ENCODE measurements at places on chromosomes 1 and 21.

GRCh38 chr1:234150892-234151291 lies 222.4 kb upstream of the COA6 start:
- no peak for DNase-seq

DNA sequence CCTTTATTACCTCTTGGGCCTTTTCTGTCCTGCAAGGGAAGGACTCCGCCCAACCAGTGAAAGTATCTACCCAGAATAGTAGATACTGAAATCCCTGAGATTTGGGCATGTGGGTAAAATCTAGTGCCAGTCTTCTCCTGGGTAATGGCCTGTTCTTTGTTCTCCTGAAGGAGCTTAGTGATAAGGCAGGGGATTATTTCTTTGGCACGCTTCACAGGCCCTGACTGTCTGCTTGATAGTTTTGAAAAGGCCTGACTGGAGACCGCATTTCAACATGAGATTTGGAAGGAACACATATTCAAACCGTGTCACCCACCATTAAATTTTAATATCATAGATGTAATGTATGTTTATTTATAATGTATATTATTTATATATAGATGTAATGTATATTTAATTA lies 48.9 kb downstream of the RASAL2 start:
- DNase-seq = no peak

DNA sequence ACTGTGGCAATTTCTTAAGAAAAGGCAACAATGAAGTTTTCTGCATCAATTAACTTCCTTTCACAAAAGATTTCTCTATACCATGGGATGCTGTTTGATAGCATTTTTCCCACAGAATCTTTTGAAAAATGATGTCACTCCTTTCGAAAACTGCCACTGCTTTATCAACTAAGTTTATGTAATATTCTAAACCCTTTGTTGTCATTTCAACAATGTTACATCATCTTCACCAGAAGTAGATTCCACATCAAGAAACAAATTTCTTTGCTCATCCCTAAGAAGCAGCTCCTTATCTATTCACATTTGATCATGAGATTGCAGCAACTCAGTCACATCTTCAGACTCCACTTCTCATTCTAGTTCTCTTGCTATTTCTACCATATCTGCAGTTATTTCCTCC lies 116.1 kb upstream of the KCND3 start:
- DNase-seq = no peak

- DNase-seq = peak; percentile 73
Observed at GRCh38 chr1:12191242-12192032, 24.6 kb downstream of the TNFRSF1B start.

- DNase-seq = no peak
Observed at GRCh38 chr1:11912000-11912399, 14.2 kb downstream of the KIAA2013 start.

DNA sequence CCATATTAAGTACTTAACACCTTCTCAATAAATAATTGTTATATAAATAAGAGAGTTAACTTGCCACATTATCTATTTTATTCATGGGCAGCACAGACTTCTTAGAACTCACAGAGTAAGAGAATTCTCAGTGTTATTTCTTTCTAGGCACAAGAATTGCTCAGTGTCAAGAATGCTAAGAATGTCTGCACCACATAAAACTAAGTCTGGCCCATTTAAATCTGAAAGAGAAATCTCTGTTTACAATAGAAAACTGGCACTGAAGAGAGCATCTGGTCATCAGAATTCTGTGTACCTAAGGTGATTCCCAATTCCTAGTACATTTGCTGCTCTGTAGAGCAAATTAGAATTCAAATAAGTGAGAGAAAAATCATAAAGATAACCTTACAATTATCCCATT lies 3.8 kb downstream of the OR10K2 start:
- DNase-seq = no peak

DNA sequence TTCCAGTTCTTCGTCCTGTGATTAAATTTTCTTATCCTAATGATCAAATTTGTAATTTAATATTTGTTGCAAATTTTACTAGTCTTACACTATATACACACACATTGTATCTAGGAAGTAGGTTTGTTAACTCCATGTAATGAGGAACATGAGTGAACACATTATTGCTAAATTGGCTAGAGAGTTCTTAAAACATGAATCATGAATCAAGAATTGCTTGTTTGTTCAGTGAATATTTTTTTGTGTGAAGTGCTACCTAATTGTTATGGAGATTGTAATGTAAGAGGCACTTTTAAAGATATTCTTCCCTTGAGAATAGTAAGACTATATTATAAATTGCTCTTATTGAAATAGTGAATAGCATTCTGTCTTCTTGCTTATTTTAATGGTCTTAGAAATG lies 4.6 kb downstream of the GPSM2 start:
- DNase-seq = peak; percentile 80

GRCh38 chr21:32008714-32009113 lies 135.9 kb downstream of the HUNK start:
- DNase-seq = no peak

DNA sequence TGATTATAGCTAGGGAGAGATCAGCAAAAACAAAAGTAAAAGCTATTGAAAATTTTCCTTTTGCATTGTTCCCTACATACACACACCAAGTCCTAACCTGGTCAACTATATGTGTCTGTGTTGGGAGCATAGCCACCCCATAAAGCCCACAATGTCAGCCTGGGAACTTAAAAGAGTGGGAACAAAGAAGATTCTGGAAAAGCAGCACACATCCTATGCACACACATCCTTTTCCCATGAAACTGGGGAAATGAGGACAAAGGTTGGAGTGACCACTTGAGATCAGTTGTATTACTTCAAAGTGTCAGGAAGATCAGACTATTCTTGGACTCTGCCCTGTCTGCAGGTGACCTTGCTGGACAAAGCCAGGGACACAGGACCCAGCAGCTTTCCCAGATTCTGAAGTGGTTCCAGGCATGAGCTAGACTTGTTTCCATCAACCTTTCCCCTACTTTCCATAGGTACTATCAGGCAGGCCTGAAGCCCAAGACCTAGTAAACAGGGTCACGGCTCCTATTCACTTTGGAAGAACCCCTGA lies 15.9 kb downstream of the TXNIP start:
- DNase-seq = no peak

- peak; percentile 74 for DNase-seq
Observed at GRCh38 chr1:224852901-224853568, 76.4 kb upstream of the DNAH14 start.

- peak; percentile 6 for DNase-seq
Observed at GRCh38 chr21:45620201-45620923, 23.2 kb upstream of the PCBP3 start.

DNA sequence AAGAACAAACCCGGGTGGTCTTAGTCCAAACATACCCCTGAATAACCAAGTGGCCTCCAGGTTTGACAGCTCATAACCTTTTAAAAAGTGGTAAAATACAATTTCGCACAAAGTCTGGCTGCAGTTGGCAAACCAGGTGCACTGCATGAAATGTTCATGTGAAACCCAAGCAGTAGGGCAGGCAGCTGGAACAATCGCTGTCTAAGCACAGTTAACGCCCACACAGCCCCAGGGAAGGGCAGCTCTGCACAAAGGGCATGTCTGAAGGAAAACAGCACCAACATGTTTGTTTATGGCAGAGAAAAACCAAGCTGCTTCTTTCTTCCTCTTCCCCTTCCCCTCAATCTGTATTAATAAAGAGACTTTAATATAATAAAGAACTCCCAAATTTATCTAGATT lies 49.5 kb downstream of the KIAA1614 start:
- no peak for DNase-seq

DNA sequence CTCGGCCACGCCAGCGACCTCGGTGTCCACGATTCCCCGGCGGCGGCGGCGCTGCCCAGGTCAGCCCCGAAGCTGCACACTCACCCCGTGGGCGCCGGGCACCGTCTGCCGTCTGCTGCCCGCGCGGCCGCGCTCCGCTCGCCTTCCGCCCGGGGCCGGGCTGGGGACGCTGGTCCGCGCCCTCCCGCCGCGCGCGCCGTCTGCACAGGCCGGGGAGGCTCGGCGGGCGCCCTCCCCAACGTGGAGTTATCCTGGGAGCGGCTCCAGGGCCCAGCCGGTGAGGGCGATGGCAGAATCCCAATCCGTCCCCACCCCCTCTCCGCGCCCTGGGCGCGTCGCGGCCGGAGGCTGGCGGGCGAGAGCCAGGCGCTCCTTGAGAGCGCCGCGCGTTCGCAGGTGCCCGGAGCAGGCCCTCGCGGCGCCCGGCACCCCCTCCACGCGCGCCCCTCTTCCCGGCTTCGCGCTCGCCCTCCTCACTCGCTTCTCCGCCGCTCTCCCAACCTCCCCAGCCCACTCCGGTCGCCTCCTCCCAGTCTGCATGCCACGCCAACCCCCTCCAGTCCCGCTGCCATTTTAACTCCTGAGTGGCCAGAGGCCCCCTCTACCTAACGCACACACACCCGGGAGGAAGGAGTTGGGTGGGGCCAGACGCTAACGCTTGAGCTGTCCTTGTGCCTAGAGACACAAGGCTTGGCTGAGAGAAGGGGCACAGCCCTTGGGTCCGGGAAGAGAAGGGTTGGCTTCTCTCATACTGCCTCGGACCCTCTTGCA lies at the start of gene LRRN2:
TSS of gene LRRN2 (minus strand) at position 503 of the 771 bp plus-strand sequence. CDS start 65,746 bp downstream, outside the sequence.
- DNase-seq = peak; percentile 86

DNA sequence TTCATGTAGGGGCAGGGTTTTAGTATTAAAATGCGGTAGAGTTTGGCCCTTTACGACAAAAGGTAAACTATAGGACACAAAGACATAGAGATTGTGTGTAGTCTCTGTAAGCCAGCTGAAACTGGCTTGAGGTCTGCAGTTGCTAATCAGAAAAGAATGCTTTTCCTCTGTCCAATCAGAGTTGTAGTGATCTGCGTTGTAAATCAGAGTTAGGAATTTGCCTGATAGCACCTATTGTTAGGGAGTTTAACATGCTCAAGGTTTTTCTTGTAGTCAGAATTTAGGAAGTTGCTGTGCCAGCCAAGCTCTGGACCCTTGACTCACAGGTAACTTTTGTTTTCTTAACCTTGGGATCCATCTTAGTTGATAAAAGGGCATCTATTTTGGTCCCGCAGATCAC lies 61.2 kb upstream of the VTCN1 start:
- DNase-seq = no peak

- DNase-seq = no peak
Observed at GRCh38 chr1:92968138-92969032, 7.1 kb upstream of the DIPK1A start.

GRCh38 chr1:236565530-236565929 lies 38.8 kb downstream of the HEATR1 start:
- DNase-seq = no peak

GRCh38 chr1:37670133-37670532 lies 22.2 kb upstream of the CDCA8 start:
- DNase-seq = no peak

GRCh38 chr1:232282498-232282897 lies 347.4 kb downstream of the SIPA1L2 start:
- no peak for DNase-seq

GRCh38 chr21:29264721-29265120 lies 34.0 kb upstream of the BACH1 start:
- no peak for DNase-seq

DNA sequence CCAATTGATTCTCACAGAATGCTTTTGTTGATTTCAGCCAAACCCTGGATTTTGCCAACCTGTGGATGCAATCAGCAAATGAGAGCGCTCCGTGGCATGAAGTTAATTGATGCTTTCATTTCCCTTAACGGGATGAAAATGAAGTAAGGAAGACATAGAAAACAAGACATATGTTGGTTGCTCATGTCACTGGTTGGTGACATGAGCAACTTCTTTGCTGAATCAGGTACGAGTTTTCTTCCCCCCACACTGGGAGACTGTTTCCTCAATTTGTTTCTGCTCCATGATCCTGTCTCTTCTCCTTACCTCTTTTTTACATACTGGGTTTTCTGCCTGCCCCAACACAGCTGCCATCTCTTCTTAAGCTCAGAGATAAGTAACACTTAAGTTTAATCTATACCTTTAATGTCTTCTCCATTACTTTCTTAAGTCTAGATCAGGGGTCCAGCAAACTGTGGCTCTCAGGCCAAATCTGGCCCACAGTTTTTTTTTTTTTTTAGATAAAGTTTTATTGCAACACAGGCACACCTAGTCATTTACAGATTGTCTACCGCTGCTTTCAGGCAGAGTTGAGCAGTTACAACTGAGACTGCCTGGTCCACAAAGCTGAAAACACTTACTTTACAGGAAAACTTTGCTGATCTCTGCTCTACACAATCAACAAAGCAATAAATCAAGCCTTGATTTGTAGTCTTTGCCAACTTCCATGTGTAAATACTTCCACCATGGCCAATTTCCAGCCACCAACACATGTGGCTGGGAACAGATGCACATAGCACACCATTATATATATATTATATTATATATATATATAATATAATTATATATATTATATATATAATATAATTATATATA lies 13.3 kb downstream of the GPR157 start:
- DNase-seq = no peak

GRCh38 chr1:35441926-35442579 lies 115.2 kb downstream of the KIAA0319L start:
- DNase-seq = no peak

GRCh38 chr1:145706086-145706664 lies 993 bp downstream of the PDZK1 start:
- peak; percentile 69 for DNase-seq

- no peak for DNase-seq
Observed at GRCh38 chr1:44251989-44252671, 38.9 kb downstream of the DMAP1 start.

DNA sequence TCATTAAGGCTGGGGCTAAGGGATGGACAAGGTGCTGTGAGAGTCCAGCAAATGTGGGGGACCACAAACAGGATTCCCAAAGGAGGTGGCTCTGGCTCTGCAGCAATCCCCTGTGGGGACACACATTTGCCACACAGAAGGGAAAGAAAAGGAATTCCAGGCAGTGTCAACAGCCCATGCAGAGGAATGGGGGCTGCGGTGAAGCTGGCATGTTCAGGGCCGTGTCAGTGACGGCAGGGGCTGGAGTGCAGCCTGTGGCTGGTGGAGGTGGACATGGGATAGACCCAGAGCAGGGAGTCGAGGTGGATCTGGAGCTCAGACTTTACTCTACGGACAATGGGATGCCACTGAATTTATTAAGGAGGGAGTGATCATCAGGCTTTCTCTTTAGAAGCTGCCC lies 183.2 kb downstream of the TRABD2B start:
- no peak for DNase-seq

- DNase-seq = no peak
Observed at GRCh38 chr21:25837533-25838265, 102.9 kb downstream of the GABPA start.

DNA sequence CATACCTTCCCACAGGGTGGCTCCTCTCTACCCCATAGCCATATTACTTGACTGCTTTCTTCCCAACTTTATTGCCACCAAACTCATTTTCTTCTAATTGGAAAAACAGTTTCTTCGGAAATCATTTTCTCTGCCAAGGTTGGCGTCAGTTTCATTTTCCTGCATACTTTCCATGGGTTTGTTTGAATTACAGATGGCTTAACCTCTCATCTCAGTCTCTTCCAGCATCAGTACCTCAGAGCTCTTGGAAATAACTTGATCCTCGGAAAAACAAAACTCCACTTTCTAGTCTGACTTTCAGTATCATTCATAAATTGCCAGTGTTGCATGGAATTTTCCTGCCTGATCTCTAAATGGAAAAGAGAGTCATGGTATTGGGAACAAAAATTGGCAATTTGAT lies 20.3 kb upstream of the PRDM2 start:
- no peak for DNase-seq

GRCh38 chr1:65650682-65651081 lies 142.0 kb upstream of the PDE4B start:
- no peak for DNase-seq

GRCh38 chr1:5632224-5632623 lies 360.0 kb downstream of the NPHP4 start:
- no peak for DNase-seq

- DNase-seq = no peak
Observed at GRCh38 chr1:198176179-198176578, 19.4 kb downstream of the NEK7 start.

- DNase-seq = no peak
Observed at GRCh38 chr21:29704719-29705118, 235.1 kb downstream of the GRIK1 start.
